ENCODE measurements at places on chromosomes 13 and 19. TPM values are rescaled to one million over a fixed set of nuclear protein-coding genes. Genes with fewer than 3 reads are reported as not detected.
A peak's percentile ranks its signal among the peaks of the same experiment; 100 is the strongest.

ZNF526 gene
- 13.3 TPM for total RNA-seq

C19orf44 gene
- 5.9 TPM for total RNA-seq

DNA sequence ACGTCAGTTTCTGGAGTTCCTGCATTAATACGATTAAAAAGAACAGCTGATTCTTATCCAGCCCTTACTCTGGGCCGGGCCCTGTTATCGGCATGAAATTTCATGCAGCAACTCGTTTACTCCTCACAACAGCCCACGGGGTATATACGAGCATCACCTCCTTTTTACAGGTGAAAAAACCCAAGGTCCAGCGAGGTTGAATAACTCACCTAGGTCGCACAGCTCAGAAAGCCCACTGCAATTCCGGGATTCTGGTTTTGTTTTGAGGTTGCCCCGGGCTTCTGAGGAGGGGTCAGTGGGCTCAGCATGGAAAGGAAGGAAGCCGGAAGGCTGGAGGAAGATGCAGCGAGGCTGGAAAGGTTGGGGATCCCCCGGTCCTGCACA lies 577 bp upstream of the ACP7 start:
- DNase-seq: no peak
- no peak overlapping the region for H3K27ac ChIP-seq
- no peaks in the 10 kb centered on the region for H3K36me3 ChIP-seq
- H3K4me3 ChIP-seq: peak overlapping the region; percentile 73
- H3K4me1 ChIP-seq: peaks cover 15% of the 10 kb centered on the region
- peaks cover 41% of the 10 kb centered on the region for H3K27me3 ChIP-seq

- DNase-seq: no peak
- no peak overlapping the region for H3K27ac ChIP-seq
- H3K4me3 ChIP-seq: no peak overlapping the region
- H3K4me1 ChIP-seq: peaks cover 20% of the 10 kb centered on the region
- no peaks in the 10 kb centered on the region for H3K36me3 ChIP-seq
- H3K27me3 ChIP-seq: no peaks in the 10 kb centered on the region
These were observed 8.5 kb downstream of the MICU2 start for GRCh38 chr13:21595546-21595822.

- peak overlapping the region; percentile 91 for H3K27ac ChIP-seq
- no peaks in the 10 kb centered on the region for H3K27me3 ChIP-seq
- peak; percentile 71 for DNase-seq
- peaks cover 12% of the 10 kb centered on the region for H3K4me1 ChIP-seq
- peaks cover 40% of the 10 kb centered on the region for H3K36me3 ChIP-seq
These were observed 533 bp downstream of the ZNF544 start for GRCh38 chr19:58229255-58229639.

DNA sequence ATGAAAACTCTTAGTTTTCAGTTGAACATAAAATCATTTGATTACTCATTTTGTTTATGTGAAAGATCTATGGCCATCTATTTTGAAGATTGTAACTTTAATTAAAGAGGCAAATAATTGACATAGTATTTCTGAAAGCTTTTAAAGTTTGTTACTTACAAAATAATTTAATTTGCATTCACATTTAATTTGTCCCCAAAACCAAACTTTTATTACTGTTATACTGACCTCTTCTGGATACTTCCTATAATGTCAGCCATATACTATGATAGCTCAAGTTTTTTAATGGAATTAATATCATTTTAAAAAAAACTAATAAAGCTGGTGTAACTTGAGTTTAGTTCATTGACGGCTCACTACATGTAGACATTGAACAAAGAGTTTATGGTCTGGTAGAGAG lies 4.9 kb upstream of the SGCG start:
- no peaks in the 10 kb centered on the region for H3K27me3 ChIP-seq
- no peaks in the 10 kb centered on the region for H3K4me1 ChIP-seq
- peak; percentile 19 for DNase-seq
- no peak overlapping the region for H3K4me3 ChIP-seq
- H3K36me3 ChIP-seq: no peaks in the 10 kb centered on the region
- no peak overlapping the region for H3K27ac ChIP-seq

- DNase-seq: no peak
- H3K4me3 ChIP-seq: no peak overlapping the region
- no peaks in the 10 kb centered on the region for H3K27me3 ChIP-seq
- H3K4me1 ChIP-seq: peaks cover 21% of the 10 kb centered on the region
- H3K27ac ChIP-seq: no peak overlapping the region
- no peaks in the 10 kb centered on the region for H3K36me3 ChIP-seq
These were observed 4.5 kb downstream of the GPR108 start for GRCh38 chr19:6732803-6733337.

DNA sequence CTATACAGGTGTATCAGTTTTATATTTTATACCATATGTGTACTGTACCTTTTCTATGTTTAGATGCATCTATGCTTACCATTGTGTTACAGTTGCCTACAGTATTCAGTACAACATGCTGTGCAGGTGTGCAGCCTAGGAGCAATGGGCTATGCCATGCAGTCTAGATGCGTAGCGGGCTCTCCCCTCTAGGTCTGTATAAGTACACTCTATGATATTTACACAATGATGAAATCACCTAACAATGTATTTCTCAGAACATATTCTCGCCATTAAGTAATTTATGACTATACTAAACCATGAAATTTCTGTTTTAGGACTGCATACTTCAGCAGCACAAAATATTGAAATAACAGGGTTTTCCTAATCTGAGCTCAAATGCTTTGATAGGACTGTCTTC lies 179.6 kb downstream of the RFC3 start:
- H3K27me3 ChIP-seq: no peaks in the 10 kb centered on the region
- no peaks in the 10 kb centered on the region for H3K36me3 ChIP-seq
- no peaks in the 10 kb centered on the region for H3K4me1 ChIP-seq
- H3K4me3 ChIP-seq: no peak overlapping the region

DNA sequence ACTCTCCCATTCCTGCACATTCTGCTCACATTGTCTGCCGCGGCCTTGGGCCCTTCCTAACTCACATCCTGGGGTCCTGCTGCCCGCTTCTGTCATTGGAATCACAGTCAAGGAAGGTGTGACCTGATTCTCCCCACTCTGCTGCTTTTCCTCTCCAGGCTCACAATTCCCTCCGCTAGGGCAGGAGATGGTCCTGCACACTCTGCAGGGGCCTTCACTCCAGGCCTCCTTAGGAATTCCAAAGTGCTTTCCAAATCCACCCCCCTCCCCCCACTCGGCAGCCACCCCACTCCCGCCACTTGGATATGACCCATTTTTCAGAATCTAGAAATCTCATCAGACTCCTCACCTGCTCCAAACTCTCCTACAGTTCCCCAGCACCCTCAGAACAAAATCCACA lies 3.1 kb upstream of the SLC5A5 start:
- H3K4me3 ChIP-seq: peak overlapping the region; percentile 41
- DNase-seq: no peak
- H3K27me3 ChIP-seq: peaks cover 38% of the 10 kb centered on the region
- 0 out of 2 replicates have a peak overlapping the region, but pooled peaks have one; percentile 21 for H3K27ac ChIP-seq

- no peaks in the 10 kb centered on the region for H3K36me3 ChIP-seq
- H3K4me3 ChIP-seq: no peak overlapping the region
- peaks cover 4% of the 10 kb centered on the region for H3K4me1 ChIP-seq
- H3K27ac ChIP-seq: 0 out of 2 replicates have a peak overlapping the region, but pooled peaks have one; percentile 26
- no peak for DNase-seq
These were observed 41.0 kb downstream of the MLLT1 start for GRCh38 chr19:6238643-6239281.

DNA sequence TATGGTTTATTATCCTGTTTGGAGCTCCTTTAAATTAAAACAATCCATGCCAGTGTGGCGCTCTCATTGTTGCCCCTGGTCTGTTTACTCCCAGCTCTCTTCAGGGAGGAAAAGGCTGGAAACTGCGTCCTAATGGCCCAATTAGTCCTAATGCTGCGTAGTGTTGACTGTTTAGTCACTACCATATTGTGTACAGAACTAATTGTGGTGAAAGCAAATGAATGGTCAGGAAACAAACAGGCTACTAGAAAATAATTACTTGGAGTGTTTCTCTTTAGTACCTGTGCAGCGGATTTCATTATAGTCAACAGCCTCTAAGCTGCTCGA lies 54.5 kb upstream of the MTIF3 start:
- no peak overlapping the region for H3K4me3 ChIP-seq

Data from GM23338 (cell line).